ENCODE measurements at places on chromosomes 1 and 21. TPM values are rescaled to one million over a fixed set of nuclear protein-coding genes. Genes with fewer than 3 reads are reported as not detected.

The BRDT gene
- total RNA-seq = not detected

The HSPA13 gene
- total RNA-seq = 26.2 TPM

The SPRR2E gene
- not detected for total RNA-seq

The SDCCAG8 gene
- 18.8 TPM for total RNA-seq

The CELA3A gene
- 0.56 TPM for total RNA-seq

The RORC gene
- total RNA-seq = 20.5 TPM

DNA sequence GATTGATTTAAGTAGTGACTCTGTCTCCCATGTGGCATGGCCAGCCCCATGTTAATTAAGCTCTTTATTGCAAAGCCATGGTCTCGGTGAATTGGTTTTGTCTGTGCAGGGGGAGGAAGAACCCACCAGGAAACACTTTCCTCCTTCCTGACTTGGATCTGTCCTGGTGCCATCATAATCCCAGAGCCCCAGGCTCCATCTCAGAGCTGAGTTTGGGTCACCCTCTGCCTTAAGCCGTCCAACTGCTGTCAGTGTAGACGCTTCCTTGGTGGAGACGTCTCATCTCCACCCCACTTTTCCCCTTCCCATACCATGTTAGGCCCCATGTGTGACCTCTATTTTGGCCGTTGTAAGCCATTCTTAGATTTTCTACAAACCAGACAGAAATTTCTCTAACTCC lies 36.0 kb upstream of the COL6A2 start:
- H3K27me3 ChIP-seq = no peaks in the 10 kb centered on the region
- H3K4me1 ChIP-seq = no peaks in the 10 kb centered on the region
- H3K36me3 ChIP-seq = no peaks in the 10 kb centered on the region

- no peaks in the 10 kb centered on the region for H3K36me3 ChIP-seq
- H3K27ac ChIP-seq = no peak overlapping the region
- no peak for DNase-seq
- no peaks in the 10 kb centered on the region for H3K4me1 ChIP-seq
- no peaks in the 10 kb centered on the region for H3K27me3 ChIP-seq
- no peak overlapping the region for H3K4me3 ChIP-seq
These were observed 192.4 kb downstream of the HMCN1 start for GRCh38 chr1:185926588-185926987.

Measured in colonic mucosa (tissue), 4 donors.